ENCODE measurements at places on chromosomes 12 and 14.

DNA sequence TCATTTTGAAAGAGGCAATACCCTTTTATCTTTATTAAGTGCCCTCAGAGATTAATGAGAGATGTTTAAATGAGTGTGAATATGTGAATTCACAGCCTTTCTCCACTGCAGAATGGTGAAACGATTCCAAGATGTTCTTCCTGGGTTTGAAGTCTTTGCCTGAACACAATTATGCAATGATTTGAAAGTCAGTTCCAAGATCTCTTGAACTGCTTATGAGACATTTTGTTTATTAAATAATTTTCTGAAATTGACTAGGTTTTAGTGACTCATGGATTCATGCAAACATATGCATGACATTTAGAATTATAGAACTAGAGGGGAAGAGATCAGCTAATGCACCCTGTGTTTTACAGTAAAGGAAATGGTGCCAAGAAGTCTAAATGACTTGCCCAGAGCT lies 118.1 kb upstream of the SLC38A2 start:
- no peak for DNase-seq

DNA sequence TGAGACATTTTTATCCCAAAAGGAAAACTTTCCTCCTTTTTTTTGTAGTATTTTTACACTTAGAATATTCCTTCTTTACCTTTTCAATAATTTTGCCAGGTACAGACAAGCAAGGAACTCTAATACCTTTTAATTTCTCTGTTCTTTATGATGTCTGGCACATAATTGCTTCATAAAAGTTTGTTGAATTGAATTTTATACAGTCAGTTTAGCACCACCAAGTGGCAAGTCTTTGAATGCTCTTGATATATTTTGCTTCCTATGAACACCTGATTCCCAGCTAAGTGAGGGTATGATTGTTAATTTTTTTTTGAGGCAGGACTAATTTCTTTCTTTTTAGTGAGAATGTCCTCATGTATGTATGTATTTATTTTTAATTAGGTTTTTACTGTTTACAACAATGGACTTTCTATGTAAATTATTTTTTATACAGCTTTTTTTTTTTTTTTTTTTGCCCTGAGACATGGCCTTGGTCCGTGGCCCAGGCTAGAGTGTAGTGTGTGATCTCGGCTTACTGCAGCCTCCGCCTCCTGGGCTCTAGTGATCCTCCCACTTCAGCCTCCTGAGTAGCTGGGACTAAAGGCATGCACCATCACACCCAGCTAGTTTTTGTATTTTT lies 6.9 kb downstream of the TBC1D15 start:
- no peak for DNase-seq

DNA sequence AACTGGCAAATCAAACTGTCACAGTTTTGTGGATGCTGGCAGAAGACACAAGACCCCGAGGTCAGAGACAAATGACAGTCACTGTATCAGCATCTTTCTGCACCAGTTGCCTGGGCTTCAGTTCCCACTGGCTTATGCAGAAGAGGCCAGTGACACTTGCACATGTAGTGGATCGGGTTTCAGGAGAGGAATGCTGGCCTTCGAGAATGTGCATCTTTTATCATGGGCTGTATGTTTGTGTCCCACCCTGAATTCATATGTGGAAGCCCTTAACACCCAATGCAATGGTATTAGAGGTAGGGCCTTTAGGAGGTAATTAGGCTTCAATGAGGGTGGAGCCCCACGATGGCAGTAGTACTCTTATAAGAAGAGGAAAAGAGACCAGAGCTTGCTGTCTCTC lies 150.9 kb downstream of the SLC15A4 start:
- DNase-seq: no peak

- no peak for DNase-seq
Measured at GRCh38 chr12:2813214-2814185, 1.0 kb downstream of the ITFG2 start.

GRCh38 chr14:20707622-20708021 lies 19.1 kb downstream of the ANG start:
- no peak for DNase-seq

DNA sequence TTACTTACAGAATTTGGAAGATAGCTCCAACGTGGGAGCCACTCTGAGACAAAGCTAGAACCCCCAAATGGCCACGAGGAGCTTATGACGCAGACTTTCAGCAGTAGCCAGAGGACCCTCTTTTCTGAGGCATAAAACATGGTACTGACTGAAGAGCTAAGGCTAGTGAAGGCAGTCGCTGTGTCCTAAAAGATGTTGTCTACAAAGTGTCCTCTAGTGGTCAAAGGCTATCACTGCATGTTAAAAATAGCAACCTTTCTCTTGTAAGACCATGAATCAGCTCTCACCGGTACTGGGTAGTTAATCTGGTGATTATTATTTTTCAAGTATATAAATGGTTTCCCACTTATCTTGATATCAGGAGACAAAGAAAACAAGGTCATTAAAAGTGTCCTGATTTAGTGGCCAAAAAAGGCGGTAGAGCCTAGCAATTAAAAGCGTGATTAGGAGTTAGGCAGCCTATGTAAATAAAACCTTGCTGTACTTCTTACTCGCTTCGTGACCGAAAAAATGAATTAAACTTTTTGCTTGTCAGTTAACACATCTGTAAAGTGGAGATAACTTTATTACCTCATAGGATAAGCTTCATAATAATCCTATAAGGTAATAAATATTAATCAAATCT lies 47.0 kb upstream of the LGR5 start:
- no peak for DNase-seq

DNA sequence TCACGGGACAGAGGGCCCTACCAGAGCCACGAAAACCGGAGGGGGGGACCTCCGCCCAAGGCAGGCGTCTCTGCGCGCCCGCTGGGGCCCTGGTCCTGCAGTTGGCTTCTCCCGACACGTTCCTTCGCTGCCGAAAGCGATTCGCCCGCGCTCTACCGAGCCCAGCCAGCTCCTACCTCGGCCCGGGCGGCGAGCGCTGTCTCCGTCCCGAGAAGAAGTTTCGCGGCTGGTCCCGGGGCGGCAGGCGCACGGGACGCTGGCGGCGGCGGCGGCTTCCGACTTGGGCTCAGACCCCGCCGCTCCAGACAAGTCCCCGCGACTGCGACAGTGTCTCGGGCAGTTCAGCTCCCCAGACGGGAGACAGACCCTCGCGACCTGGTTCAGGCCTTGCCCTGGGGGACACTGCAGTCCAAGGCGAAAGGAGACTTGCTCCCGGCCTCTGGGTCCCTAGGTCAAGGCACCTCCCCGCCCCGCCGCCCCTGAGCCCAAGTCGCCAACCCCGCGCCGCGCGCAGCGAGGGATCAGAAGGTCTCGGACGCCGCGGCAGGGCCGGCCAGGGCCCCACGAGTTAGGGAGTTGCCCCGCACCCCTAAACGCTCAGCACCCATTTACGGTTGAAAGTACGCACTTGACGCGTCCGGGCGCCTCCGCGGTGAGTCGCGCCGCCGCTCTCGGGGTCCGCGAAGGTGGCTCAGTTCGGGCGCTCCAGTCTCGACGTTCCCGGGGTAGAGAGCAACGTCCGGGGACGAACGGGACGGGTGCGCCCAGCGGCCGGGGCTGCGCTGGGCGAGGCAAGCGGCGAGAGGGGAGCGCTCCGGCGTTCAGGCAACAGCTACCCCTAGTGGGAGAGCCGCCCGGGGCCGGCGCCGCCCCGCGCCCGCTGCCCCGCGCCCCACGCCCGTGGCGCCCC lies 1.4 kb upstream of the DIO3 start:
- DNase-seq: no peak
